Stimulated activated CD4-positive, alpha-beta T cell treated with anti-CD3 and anti-CD28 coated beads, Interleukin-2, amount 100 ng/mL, for 4 hours (primary cell): ENCODE measurements at places on chromosomes 12 and 14.

- no peak for DNase-seq
These were observed 46.4 kb downstream of the TCHP start for GRCh38 chr12:109946505-109946904.

DNA sequence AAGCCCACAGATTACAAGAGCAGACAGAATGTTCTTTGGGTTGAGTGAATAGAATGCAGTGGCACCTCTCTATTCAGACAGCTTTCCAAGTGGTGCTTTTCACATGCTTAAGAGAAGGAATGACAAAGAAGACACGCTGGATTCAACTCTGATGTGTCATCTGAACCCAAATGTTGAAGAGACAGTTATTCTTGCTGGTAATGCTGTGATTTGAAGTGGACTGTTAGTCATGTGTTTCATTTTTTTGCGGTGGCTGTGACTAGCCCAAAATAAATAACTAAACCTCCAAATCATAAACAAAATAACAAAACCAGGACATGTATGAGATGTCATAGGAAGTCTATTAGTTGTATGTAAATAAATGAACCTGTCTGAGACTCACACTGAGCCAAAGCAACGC lies 391.8 kb upstream of the PRICKLE1 start:
- DNase-seq: no peak

GRCh38 chr14:90911121-90911520 lies 94.9 kb upstream of the TTC7B start:
- DNase-seq: no peak

DNA sequence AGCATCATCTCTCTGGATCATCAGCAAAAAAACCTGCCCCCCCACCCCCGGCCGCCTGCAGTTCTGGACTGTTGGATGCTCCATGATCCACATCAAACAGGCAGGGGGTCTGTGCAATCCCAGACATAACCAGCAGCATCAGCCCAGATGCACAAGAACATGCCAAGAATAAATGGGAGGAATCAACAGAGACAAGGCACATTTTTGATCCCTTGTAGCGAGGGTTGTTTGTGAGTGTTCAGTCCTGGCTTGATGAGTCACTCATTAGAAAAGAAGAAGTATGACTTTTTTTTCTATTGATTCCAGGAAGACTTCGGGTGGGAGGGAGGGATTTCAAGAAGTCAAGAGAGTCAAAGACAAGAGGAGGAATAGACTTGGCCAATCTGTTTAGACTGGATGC lies 244.2 kb downstream of the KSR2 start:
- DNase-seq: no peak

DNA sequence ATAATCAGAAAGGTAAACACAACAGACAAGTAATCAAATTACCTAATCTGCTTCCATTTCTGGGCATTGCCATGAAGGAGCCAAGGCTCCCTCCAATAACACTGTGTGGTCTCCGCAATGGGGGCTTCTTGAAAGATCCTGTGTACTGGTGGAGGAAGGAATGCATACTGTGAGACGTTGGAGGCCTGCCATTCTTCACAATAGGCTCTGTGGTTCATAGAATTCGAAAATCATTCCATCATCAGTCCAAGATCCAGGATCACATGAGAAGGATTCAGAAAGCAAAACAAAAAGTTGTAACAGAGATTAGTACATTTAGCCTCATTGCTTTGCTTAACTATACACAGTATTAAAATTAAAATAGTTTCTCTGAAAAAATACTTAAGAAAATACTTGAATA lies 76.3 kb downstream of the CDK17 start:
- DNase-seq: no peak

DNA sequence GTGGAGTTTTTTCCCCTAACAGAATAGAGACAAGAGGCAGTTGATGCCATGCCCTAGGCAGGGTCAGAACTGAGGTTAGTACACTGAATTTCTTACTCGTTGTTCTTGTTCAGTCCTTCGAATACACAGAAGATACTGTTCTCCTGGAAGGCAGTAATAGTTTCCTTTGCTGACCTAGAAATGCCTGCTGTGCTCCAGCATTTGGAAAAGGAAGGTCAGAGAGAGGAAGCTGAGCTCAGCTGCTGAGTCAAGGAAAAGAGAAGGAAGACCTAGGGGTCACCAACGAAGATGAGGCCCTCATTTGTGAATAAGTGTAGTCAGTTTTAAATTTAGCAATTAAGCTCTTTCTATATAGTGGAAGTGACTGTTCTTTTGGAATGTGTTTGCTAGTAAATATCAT lies 100.1 kb downstream of the CRADD start:
- DNase-seq: no peak

GRCh38 chr14:22837114-22837749 lies 847 bp downstream of the MMP14 start:
- DNase-seq: no peak

- no peak for DNase-seq
These were observed 255.8 kb upstream of the CRY1 start for GRCh38 chr12:107349008-107349747.

DNA sequence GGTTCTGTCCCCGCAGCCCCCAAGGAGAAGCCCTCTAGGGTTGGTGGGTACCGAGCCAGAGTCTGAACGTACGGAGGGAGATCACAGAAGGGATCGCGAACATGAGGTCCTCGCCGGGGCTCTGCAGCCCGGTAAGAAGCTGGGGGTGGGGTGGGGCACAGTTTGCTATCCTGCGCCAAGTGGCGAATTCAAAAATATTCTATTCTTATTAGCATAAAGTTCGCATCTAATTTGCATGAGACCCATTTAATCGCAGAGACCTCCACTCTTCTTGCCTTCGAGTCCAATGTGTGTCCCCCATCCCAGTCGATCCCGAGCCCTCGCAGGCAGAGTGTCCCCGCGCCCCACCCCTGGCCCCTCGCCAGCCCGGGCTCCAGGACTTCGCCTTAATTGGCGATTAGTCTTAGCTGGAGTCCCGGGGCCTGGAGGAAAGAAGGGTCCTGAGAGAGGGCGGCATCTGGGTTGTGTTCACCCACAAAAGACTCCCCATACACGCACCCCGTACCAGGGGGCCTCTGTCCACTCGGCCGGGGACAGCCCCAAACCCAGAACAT lies 604 bp upstream of the ARHGEF25 start:
- DNase-seq: no peak

DNA sequence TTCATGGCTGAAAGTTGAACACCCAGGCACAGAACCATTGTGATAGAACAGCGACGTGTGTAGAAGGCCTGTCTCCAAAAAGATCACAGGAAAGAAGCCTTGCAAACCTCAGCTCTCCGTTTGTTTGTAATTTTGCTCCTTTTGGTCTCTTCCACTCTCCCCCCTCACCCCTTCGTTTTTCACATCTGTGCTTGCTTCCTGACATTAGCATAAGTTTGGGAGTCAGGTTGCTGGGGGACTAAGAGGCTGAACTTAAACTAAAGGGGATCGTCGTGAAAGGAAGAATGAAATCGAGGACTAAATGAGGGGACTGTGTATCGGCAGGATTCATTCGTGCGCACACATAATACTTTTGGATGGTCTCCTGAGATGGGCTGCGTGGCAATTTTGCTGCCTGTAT lies 200.6 kb downstream of the BCAT1 start:
- no peak for DNase-seq

DNA sequence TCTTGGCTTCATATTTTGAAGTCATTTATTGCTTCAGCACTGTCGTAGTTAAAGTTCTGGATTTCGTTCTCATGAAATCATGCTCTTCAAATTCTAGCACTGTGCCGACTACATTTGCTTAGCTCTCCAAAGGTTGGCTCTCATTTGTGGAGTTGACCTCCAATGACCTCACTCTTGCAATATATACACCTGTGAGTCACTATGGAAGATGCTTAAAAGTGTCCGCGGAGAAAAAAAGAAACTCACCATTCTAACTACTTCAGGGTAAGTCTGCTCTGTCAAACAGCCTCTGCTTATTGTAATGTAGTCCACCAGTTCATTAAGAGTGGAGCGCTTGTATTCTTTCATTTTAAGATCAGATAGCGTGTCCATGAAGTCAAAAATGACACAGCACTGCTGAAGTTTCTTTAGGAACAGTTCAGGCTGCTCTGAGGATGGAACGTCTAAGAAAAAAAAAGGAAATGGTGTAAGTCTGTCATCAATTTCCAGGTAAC lies 89.7 kb downstream of the PPP2R5E start:
- DNase-seq: no peak

- no peak for DNase-seq
These were observed 14.7 kb downstream of the PIK3C2G start for GRCh38 chr12:18275981-18276380.

DNA sequence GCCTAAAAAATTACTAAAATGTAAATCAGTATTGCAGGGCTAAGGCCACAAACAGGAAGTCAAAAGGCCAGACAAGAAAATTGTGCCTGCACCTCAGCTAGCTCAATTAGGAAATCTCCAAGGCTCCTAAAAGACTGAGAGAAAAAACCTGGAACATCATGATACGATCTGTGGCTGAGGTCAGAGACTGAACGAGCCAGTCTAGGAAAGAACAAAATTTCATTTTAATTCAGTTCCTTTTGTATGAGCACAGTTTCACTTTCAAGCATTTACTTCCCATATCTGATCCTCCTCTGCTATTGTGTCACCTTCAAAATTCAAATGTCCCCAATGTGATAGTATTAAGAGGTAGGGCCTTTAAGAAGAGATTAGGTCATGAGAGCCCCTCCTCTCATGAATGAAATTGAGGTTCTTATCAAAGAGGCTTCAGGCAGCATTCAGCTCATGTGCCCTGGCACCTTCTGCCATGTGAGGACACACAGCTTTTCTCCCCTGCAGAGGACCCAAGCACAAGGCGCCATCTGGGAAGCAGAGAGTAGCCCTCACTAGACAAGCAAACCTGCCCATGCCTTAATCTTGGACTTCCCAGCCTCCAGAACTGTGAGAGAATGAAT lies 14.8 kb downstream of the PRKAB1 start:
- DNase-seq: no peak

DNA sequence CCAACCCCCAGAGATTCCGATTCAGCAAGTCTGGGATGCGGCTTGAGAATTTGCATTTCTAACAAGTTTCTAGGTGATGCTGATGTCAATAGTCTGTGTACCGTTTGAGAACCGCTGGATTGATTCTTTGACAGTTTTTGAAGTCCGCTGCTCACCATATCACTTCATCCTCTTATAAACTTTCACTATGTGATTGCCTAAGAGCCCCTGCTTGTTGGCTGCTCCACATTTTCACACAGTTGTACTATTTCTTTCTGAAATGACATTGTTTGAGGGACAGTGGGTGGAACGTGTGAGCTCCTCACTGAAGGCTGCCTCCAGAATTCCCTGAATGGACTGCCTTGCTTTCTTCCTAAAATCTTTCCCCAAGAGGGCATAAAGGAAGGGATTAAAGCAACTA lies 7.7 kb downstream of the C3AR1 start:
- DNase-seq: no peak

DNA sequence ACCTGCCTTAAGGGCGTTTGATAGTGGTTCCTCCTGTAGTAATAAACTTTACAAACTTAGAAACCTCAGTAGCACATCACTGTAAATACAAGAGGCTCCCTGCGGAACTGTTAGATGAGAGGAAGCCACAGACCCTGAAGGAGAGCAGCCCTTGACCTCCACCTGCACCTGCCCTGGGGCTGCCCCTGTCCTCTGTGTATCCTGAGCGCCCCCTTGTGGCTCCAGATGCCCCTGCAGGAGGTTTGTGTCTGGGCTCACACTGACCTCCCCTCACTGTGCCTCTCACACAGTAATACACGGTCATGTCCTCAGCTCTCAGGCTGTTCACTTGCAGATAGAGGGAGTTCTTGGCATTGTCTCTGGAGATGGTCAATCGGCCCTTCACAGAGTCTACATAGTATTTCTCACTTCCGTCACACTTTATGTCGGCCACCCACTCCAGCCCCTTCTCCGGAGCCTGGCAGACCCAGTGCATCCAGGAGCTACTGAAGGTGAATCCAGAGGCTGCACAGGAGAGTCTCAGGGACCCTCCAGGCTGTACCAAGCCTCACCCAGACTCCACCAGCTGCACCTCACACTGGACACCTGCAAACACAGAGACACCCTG lies 1059.8 kb downstream of the TMEM121 start:
- peak; percentile 41 for DNase-seq

DNA sequence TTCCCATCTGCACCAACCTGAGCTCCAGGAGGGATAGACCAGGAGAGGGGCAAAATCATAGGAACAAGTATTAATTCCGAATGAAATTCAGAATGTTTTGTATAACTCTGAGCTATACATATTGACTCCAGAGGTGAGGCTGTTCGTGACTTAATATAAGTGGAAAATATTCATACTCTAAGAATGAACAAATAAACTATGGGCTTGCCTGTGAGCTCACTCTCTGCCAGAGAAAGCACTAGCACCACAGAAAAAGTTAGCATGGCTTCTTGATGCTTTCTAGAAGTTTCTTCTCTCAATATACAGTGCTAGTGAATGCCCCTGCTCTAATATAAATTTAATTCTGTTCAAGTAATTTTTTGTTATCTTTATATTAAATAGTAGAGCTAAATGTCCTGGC lies 1536.4 kb upstream of the FLRT2 start:
- no peak for DNase-seq

DNA sequence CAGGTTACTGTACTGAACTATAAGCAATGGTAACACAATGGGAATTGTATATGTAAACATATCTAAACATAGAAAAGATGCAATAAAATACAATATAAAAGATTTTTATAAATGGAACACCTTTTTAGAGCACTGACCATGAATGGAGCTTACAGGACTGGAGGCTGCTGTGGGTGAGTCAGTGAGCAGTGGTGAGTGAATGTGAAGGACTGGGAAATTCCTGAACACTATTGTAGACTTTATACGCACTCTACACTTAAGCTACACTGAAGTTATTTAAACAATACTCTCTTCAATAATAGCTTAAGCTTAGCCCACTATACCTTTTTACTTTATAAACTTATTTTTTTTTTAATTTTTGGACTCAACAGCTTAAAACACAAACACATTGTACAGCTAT lies 313.5 kb downstream of the KCNC2 start:
- DNase-seq: no peak

- no peak for DNase-seq
These were observed 61.0 kb downstream of the KIF26A start for GRCh38 chr14:104199266-104199895.

GRCh38 chr14:80587096-80587724 lies 354.3 kb downstream of the CEP128 start:
- no peak for DNase-seq

DNA sequence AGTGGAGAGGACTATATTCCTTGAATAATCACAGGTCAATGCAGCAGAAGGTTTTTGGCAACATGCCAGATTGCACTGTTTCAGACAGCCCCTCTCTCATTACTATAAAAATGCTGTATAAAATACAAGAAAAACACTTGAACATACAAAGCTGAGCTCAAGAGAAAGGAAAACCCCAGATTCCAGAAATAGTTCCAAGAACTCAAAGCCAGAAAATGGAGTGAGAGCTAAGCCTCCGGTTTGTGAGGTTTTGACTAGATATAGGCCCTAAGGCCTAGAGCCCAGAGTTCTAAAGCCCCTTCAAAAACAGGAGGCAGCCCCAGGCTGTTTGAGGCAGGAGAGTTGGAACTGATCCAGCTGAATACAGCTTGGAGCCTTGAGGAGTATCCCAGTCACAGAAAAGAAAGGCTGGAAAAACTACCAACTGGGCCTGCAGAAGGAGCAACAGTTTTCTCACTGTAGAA lies 29.4 kb upstream of the ACTN1 start:
- DNase-seq: no peak

- no peak for DNase-seq
These were observed at the start of gene MDGA2 for GRCh38 chr14:47675466-47676314. Gene MDGA2 (minus strand): TSS chr14:47675605.

- DNase-seq: no peak
These were observed 909 bp upstream of the ETFBKMT start for GRCh38 chr12:31658471-31659086.

GRCh38 chr12:10397296-10397695 lies 7.5 kb upstream of the KLRK1 start:
- DNase-seq: no peak
